Stimulated activated CD4-positive, alpha-beta T cell treated with anti-CD3 and anti-CD28 coated beads, Interleukin-12 subunit alpha, Interleukin-12 subunit beta, amount 100 ng/mL, for 4 hours (primary cell): ENCODE measurements at places on chromosomes 12 and 14.

DNA sequence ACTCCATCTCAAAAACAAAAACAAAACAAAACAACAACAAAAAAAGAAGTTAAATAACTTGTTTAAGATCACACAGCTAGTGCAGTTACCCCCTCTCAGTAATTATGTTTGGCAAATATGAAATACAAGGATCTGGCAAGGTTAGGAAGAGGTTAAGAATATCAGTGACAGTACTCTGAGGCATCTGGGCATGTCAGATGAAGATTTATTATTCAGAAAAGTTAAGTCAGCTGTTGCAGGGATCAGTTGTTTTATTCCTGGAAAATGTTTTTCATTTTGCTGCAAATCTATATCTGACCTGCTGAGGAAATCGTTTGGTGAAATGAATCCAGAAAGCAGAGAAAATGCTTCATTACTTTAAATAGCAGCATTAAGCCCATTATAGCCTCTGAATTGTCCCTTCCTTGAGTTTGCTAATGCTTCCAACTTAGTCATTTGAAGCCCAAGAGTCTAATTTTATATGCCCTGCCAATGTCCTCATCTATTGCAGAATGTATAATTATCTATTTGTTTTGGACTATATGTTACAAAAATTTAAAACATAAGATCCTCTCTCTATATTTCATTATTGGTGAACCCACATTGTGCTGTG, 8.1 kb downstream of the GPX2 start:
- no peak for DNase-seq

- no peak for DNase-seq
Measured at GRCh38 chr14:68470361-68470760, 322.5 kb downstream of the ZFP36L1 start.

GRCh38 chr14:90460136-90460535, 63.3 kb downstream of the CALM1 start:
- DNase-seq, result no peak

DNA sequence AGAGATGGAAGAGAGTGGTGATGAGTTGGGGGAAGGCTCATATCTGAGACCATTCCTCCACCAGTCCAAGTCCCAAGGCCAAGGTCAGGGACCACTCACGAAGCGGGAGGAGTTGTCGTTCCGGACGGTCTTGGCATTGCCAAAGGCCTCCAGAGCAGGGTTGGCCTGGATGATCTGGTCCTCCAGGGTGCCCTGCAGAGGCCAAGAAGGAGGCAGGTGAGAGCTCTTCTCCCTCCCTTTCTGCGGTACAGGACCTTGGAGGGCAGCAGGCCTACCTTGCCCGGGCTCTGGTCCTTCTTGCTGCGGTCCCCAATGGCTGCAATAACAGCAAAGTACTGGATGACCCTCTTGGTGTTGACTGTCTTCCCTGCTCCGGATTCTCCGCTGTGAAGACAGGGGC, 4.0 kb downstream of the MYH7 start:
- no peak for DNase-seq

- no peak for DNase-seq
Measured at GRCh38 chr12:48572326-48572725, 2.5 kb upstream of the LALBA start.

DNA sequence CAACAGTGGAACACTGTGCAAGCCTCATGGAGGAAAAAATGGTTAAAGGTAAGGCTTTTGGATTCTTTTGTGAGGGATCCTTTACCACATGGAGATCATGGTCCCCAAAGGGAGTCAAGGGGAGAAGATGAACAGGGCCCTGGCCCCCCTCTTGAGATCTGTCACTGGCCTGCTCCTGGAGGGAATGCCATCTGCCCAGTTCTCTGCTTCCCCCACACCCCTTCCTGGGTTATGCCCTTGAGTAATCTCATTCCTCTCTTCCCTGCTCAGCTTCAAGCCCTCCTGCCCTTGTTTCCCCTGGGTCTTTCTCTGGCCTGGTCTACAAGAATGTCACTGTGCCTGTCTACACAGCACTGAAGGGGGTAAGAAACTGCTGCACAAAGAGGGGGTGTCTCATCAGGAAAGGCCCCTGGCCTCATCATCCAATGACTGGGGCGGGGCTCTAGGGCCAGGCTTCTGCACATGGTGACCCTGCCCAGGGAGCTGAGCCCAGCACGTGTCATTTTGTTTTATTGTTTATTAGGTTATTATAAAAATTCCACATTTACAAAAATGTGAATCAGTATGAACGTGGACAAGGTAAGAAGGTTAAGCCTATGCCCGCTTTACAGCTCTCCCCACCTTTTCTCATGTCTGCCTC, 30.3 kb downstream of the PIGH start:
- no peak for DNase-seq

GRCh38 chr12:124938587-124938986, 24.1 kb upstream of the UBC start:
- DNase-seq, result no peak

GRCh38 chr12:120639771-120640721, at the start of gene CABP1:
TSS of gene CABP1 (plus strand) at chr12:120640626. CDS start at chr12:120640686, 60 bp downstream.
- peak; percentile 80 for DNase-seq

- DNase-seq, result no peak
Measured at GRCh38 chr14:101230161-101230850, 326.8 kb upstream of the RTL1 start.

GRCh38 chr12:93244514-93245077, 133.1 kb upstream of the NUDT4 start:
- DNase-seq, result peak; percentile 7

- no peak for DNase-seq
Measured at GRCh38 chr14:65002586-65003210, 16.0 kb downstream of the FNTB start.

GRCh38 chr12:54443446-54443845, 24.4 kb upstream of the ITGA5 start:
- DNase-seq, result no peak

DNA sequence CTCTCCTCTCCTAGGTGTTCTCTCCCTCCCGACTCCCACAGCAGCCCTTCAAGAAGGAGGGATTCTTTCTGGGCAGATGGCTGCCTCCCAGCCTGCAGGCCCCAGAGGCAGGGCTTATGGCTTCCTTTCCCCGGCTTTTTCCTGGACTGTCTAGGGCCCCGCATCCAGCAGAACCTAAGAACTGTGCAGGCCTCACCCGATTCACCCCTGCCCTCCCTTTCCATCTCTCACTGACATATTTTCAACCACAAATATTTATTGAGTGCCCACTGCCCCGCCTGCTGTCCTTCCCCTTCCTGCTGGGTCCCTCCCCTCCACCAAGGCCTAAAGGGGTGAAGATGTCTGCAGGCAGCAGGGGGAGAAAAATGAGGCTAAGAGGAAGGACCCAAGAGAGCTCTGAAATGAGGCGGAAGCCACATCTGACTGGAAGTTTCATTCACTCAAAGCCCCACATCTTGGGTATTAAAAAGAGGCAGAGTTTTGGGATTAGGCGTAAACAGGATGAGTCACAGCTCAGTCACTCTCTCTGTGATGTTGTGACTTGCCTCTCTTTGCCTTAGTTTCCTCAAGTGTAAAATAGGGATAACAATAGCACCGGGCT, 2.9 kb downstream of the SCNN1A start:
- DNase-seq, result no peak

GRCh38 chr14:38838979-38839323, 264.1 kb downstream of the SEC23A start:
- no peak for DNase-seq

- DNase-seq, result no peak
Measured at GRCh38 chr12:24078318-24078765, 128.9 kb upstream of the SOX5 start.

DNA sequence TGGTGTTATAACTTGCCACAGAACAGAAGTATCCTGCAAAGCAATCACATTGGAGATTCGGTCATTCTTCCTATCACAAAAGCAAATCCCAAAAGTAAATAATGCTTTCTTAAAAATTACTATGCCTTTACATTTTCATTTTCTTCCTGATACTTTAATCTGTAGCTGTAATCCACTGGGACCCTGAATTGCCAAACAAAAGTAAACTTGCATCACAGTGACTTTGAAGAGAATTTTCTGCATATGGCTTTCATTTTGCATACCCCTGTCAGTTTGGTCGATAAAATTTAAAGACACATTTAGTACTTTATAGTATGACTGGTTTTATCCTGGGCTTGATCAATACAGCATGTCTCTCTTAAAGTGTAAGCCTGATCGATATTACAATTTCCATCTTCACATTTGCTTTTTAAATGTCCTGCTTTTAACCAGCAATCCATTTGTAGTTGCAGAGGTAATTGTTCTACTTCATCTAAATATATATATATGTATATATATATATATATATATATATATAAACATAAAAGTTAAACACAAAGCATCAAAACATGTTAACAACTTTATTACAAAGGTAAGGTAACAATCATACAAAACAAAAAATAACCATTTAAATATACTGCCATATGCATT, 53.7 kb upstream of the PLEKHA5 start:
- DNase-seq, result no peak

DNA sequence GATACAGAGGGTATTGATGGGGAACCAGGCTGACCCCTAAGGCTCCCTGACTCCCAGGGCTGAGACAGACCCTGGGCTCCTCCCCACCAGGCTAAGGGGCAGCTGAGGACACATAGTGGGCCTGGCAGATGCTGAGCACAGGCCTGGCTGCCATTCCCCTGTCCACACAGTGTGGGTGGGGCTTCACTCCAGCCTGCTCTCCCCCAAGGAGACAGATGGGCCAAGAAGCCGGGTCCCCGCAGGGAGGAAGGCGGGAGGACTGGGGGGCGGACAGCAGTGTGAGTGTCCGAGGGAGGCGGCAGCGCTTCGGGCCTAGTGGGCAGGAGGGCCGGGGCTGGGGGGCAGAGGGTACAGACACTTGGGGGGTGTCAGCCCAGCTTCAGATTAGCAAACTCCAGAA, 32.0 kb downstream of the RFLNA start:
- no peak for DNase-seq

DNA sequence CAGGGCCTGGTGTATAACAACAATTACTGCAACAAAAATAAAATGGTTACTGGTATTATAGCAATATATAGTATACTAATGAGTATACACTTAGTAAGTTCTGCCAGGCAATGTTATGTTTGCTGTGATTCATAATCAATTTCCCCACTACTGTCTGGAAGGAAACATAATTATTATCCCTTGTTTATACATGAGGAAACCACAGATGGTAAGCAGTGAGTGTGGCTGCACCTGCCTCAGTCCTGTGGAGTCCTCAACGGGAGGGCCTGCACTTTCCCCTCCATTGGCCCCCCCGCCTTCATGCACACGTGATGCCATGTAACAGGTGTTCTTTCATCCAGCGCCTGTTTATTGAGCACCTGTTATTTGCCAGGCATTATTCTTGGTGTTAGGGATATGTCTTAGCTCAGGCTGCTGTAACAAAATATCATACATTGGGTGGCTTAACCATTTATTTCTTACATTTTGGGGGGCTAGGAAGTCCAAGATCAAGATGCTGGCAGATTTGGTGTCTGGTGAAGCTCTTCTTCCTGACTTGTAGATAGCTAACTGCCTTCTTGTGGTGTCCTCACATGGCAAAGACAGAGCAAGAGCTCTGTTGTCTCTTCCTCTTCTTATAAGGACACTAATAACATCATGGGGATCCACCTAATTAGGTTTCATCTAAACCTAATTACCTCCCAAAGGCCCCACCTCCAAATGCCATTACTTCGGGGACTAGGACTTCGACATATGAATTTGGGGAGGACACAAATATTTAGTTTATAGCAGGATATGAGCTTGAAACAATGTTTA, 59.5 kb upstream of the CHGA start:
- DNase-seq, result no peak

- no peak for DNase-seq
Measured at GRCh38 chr12:66438601-66439000, 136.3 kb downstream of the HELB start.

GRCh38 chr12:116456330-116457082, 102.7 kb upstream of the MAP1LC3B2 start:
- no peak for DNase-seq

DNA sequence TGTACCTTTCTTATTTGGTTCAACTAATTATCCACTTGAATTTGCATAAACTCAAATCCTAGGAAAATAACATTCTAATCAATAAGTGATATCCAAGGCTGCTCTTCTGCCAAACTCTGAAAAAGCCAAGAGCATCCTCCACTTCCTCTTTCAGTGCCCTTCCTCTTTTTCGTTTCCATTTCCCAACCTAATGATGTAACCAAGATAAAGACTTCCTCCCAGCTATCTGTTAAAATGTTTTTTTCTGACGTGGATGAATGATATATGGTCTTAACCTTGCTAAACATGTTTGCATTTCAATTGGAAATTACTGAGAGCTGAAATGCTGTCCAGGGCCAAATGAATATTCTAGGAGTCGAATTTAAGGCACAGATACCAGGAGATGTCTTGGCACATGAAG, 459.5 kb upstream of the PDE3A start:
- DNase-seq, result no peak

DNA sequence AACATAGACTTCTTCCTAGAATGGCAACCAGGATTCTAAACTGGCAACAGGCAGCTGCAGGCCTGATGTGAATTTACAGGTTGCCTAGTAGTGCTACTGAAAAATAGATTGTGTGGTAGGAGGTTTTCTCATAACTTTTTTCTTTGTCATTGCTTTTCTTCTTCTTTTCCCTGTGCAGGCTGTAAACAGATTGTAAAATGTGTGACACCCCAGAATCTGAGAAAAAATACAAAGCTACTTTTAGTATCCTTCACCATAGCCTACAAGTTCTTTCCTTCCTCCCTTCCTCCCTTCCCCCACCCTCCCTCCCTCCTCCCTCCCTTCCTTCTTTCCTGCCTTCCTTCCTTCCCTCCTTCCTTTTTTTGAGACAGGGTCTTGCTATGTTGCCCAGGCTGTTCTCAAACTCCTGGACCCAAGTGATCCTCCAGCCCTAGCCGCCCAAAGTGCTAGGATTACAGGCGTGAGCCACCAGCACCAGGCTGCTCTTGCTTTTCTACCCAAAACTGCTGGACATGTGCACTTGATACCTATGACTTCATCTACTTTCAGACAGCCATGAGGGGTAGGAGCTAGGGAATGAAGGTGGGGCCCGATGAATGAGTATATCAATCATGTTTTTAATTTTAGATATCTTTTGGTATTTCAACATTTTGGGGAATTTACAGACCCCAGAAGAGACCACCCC, 114.2 kb upstream of the EEA1 start:
- no peak for DNase-seq

DNA sequence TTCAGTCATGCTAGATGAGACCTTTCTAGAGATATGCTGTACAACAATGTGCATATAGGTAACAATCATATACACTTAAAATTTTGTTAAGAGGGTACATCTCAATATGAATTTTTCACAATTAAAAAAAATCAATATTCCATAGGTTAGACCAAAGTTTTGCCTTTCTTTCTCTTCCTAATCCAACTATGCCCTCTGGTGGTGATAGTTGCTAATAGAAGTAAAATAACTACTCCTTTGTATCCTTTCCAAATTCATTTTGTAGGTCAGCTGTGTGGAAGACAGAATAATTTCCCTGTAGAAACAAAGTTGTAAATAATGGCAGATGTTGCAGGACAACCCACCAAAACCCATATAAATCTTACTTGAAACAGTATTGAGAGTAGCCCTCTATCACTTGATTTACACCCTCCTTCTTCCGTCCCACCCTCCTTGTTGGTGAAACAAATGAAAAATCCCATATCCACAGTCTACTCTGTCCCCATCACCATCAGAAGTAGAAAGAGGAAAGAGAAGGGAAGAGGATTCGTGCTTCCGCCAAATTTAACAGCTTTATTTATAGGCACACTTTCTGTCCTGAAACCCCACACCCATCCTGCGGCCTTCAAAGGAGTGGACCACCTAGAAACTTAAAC, 34.2 kb upstream of the KICS2 start:
- no peak for DNase-seq
